ENCODE measurements at places on chromosomes 13 and 19.

- DNase-seq, result no peak
These were observed 45.4 kb downstream of the TPT1 start for GRCh38 chr13:45295536-45295935.

DNA sequence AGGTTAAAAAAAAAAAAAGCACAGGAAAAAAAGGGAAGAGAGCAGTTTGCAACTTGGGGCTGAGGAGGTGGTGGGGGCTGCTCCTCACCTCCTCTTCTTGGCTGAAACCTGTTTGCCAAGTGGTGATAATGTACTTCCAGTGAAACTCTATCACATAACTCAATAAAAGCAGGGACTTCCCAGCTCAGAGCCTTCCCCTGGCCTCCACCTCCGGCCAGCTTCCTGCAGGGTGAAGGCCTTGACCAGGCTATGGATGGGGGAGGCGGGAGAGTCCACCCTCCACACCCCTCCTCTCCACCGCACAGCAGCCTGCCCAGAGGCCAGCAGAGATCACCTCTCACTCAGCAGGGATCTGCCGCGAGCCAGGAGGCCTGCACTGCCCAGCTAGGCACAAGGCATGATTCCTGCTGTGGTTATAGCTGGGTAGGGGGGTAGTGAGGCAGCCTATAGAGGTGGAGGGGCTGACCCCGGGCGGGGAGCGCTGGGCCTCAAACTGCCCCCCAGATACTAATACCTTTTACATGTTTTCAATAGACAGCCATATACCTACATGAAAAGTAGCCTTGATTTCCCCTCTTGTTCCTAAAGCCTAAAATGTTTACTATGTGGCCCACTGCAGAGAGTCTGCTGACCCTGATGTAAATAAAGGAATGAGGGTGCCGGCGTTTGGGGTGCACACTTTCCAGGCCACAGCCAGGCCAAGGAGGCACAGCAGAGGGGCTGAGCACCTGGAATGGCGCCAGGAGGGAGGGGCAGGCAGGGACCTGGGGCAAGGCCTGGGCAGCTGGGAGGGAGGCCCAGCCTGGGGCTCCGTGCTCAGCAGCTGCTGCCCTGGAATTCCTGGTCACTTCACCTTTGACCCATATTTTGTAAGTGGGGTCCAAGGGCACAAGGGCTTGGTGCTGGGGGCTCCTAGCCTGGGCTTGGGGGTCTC is 10.3 kb downstream of the ZNF787 start:
- DNase-seq, result no peak

GRCh38 chr13:109684824-109685202 is 101.6 kb downstream of the IRS2 start:
- no peak for DNase-seq

- DNase-seq, result no peak
These were observed 2.4 kb upstream of the ARGLU1 start for GRCh38 chr13:106570299-106570852.

GRCh38 chr19:56608274-56608964 is 13.3 kb downstream of the ZNF71 start:
- DNase-seq, result no peak

- DNase-seq, result peak; percentile 60
These were observed 193.6 kb downstream of the RAP2A start for GRCh38 chr13:97627566-97627965.

GRCh38 chr13:113176280-113176679 is 17.8 kb downstream of the PROZ start:
- DNase-seq, result no peak

GRCh38 chr13:111005808-111006505 is 91.1 kb upstream of the ANKRD10 start:
- DNase-seq, result no peak

GRCh38 chr13:113962975-113963374 is 10.9 kb downstream of the C13orf46 start:
- DNase-seq, result no peak
